Stimulated activated CD4-positive, alpha-beta T cell treated with anti-CD3 and anti-CD28 coated beads, Interleukin-12 subunit alpha, Interleukin-12 subunit beta, amount 100 ng/mL, for 24 hours (primary cell): ENCODE measurements at places on chromosomes 5 and 9.

DNA sequence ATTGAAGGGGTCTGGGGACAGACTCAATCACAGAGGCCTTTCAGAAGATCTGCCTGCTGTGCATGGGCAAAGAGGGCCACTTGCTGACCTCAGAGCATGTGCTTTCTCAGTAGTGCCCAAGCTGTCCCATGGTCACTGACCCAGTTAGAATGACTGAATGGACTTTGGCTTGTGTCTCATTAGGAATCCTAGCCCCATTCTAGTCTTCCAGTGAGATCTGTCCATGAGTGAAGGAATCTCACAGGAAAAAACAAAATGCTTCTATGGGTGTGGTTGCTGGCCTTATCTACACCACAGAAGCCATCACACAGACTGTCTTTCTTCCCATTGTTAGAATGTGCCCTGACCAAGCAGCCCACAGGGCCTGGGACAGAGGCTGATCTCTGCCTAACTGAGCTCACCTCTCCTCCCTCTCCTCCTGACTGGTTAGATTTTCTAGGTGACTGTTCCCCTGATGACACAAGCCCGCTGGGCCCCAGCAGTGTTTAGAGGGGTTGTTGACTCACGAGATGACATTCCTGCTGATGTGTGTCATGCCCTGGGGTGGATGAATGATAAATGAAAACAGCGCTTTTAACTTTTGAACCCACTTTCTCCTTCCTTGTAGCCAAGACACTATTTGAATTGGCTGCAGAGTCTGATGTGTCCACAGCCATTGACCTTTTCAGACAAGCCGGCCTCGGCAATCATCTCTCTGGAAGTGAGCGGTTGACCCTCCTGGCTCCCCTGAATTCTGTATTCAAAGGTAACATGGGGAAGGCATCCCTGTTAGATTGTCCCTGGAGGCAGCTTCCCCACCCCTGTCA, 24.8 kb downstream of the TGFBI start:
- DNase-seq = no peak

- DNase-seq = no peak
Measured at GRCh38 chr5:57725658-57726504, 243.3 kb upstream of the ACTBL2 start.

- no peak for DNase-seq
Measured at GRCh38 chr9:134240361-134240760, 76.0 kb upstream of the RNU6ATAC start.

GRCh38 chr5:10634050-10634449, 70.2 kb downstream of the ANKRD33B start:
- no peak for DNase-seq

- DNase-seq = no peak
Measured at GRCh38 chr9:18611971-18612370, 138.0 kb downstream of the ADAMTSL1 start.

GRCh38 chr9:128274245-128274644, 1.6 kb downstream of the GOLGA2 start:
- no peak for DNase-seq

GRCh38 chr9:134339183-134339806, 13.0 kb downstream of the RXRA start:
- DNase-seq = no peak

GRCh38 chr9:128685636-128686489, 3.2 kb upstream of the SET start:
- no peak for DNase-seq

- DNase-seq = no peak
Measured at GRCh38 chr9:75889577-75889976, 896 bp upstream of the PCSK5 start.

GRCh38 chr9:125651576-125652232, 55.3 kb downstream of the MAPKAP1 start:
- DNase-seq = no peak

GRCh38 chr5:165309446-165309845, 1804.0 kb downstream of the MAT2B start:
- DNase-seq = no peak

- no peak for DNase-seq
Measured at GRCh38 chr9:130111786-130112537, 58.3 kb downstream of the GPR107 start.

- DNase-seq = no peak
Measured at GRCh38 chr5:95826949-95827891, 4.7 kb upstream of the GLRX start.

DNA sequence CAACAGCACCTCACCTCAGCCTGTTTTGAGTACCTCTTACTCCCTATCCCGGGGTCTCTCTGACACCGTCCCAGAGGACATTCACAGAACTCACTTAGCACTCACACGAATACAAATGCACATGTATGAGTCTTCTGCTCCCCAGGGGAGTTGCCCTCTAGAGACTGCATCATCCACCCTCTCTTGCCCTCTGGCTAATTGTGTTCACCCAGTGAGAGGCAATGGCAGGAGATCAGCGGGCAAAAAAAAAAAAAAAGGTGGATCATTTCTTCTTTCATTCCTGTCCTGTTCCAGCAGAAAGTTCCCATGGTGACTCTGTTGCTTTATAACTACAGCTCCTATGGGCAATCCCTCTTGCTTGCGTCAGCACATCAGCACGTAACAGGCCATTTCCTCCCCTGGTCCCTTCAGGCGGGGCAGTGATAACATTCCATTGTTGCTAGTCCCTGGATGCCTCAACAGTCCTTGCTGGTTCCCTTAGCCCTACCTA, 23.5 kb upstream of the SNX2 start:
- no peak for DNase-seq

- DNase-seq = no peak
Measured at GRCh38 chr9:28464481-28465216, 891.4 kb upstream of the C9orf72 start.

DNA sequence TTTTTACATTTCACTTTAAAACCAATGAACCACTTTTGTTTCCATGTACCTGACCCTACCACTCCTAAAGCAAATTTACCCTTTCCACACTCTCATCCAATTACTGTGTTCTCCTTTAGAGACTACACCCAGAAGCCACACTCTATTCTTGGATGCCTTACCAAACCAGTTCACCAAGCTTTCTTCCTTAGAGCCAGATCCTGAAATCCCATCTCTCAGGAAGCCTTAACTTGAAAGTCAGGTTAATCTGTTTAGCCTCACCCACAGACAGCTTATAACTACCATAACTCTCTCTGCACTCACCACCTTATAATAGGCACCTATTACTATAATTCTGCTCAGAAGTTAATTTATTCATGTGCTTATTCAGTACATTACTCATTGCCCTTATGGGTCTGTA, 4.3 kb downstream of the CSNK1A1 start:
- no peak for DNase-seq

DNA sequence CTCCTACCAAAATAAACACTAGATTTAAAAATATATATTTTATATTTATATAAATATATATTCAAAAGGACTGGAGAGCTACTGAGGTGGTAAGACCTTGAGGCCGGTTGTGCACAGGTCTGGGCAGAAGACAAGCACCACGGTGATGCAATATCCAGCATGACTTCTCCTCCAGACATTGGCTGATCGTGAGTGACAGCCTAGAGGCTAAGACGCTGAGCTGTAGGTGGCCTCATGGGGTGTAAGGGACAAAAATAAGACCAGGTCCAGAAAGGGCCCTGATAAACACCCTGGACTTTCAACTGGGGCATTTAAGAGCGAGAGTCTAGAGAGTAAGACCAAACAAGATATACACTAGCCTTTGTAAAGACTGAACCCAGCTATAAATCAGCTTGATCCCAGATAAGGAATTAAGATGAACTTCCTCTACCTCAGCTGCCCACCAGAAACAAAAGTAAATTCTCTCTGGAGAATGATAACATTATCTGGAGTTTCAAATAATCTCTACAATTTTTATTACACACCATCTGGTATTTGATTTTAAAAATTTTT, 14.2 kb upstream of the C5orf47 start:
- no peak for DNase-seq

DNA sequence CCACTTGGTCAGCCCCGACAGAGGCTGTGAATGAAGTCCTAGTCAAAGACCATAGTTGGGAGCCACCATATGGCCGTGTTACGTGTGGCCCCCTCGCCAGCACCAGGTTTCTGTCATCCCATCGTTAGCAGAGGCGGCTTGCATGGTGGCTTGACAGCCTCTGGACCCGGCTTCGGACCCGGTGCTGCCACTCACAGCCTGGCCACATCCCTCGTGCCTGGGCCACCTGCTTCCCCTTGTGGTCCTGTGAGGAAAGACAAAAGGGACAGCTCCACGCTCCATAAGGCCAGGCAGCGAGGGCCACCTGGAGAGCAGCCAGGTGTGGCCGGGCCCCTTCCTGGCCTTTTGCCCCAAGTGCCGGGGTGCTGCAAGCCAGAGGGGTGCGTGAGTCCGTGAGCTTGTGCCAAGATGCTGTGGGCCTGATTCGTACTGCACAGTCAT, 6.2 kb downstream of the NKD2 start:
- DNase-seq = no peak

GRCh38 chr9:103730866-103731265, 363.2 kb upstream of the SMC2 start:
- no peak for DNase-seq

DNA sequence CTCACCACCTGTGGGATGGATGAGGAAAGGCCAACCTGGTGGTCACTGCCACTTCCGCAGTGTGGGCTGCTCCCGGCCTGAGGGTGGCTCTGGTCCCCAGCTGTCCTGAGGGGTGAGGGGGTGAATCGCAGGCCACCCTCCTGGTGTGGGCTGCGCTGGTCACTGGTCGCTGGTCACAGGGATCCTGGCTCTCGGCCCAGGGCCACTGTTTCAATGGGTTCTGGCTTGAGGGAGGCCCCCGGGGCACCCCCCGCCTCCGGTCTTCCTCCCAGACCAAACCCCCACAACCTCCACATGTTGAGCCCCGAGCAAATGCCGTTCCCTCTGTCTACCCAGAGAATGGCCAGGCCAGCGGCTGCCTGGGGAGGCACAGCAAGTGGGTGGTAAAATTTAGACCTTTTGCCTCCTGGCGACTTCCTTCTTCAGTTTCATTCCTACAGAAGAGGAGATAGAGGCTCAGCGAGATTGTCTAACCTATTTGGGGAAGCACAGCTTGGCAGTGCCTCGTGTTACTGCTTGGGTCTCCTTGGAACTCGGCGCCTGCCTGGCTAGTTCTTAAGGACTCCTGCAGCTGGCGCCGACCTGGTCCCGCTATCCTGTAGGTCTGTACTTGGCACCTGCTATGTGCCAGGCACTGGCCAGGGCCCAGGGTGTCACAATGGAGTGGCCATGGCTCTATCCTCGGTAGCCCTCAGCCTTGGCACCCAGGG, 48.2 kb downstream of the RXRA start:
- DNase-seq = no peak

DNA sequence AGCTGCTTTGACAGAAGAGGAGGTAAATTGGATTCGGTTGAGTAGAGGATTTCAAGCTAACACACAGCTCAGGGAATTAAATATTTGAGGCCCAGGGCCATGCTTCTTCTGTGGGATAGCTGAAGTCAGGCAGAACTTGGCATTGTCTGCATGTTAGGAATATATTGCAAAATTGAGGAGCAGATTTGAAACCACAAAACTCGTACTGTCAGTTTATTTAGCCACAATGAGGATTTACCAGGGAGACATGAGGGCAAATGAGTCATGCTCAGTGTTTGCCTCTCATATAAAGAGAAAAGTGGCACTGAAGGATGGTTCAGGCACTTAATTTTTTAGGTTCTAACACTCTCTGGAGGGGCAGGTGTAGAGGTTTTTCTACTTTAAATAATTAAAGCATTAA, 83.0 kb upstream of the PRLR start:
- no peak for DNase-seq
